GM12891 (cell line): ENCODE measurements at places on chromosomes 7 and 10.

DNA sequence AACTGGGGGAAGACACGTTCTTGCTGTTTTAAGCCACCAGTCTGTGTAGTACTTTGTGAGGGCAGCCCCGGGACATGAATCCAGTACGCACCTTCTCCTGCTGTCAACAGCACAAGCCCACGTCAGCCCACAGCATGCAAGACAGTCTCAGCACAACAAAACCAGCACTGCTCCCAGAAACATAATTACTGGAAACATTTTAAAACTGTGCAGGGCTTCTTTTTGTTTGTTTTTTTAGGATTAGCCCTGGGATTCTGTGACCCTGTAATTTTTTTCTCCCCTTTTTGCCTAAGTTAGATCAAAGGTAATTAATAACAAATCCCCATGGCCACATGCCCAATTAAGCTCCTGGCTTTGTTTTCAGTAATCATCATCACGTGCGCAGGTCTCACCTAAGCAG lies 87.5 kb downstream of the VOPP1 start:
- DNase-seq: no peak

DNA sequence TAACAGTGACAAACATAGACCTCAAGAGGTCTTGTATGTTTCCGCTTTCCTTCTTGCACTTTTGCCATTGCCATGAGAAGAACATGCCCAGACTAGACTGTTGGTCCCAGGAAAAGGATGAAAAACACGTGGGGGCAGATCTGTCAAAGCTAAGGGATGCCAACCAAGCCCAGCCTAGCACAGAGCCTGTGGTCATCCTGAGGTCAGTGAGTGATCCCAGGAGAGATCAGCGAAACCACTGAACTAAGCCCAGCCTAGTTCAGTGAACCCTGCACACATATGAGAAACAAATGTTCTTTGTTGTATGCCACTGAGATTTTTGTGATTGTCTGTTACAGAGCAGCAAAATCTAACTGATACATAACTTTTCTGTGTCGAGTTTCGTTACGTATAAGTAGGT lies 718.8 kb downstream of the MAGI2 start:
- no peak for DNase-seq

DNA sequence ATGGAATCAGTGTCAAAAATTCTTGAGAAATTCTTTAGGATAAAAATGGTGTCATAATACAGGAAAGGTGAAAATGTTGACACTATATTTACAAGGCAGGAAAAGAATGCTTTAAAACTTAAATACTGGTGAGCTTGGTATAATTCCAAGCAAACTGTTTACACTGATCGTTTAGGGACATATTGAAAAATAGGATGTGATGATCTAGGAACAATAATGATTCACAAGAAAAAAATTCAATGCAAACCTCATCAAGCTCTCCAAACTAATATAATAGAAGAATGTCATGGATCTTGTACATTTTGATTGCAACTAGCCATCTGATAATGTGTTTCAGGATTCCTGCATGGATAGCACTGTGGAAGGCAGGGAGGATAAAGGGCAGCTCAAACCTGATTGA lies 98.4 kb downstream of the CHRM2 start:
- no peak for DNase-seq

- DNase-seq: no peak
These were observed 31.8 kb upstream of the BMPER start for GRCh38 chr7:33873518-33873917.

GRCh38 chr10:96073722-96074121 lies 30.3 kb downstream of the CCNJ start:
- DNase-seq: no peak

- DNase-seq: no peak
These were observed 302.7 kb upstream of the MEOX2 start for GRCh38 chr7:15989194-15989593.

DNA sequence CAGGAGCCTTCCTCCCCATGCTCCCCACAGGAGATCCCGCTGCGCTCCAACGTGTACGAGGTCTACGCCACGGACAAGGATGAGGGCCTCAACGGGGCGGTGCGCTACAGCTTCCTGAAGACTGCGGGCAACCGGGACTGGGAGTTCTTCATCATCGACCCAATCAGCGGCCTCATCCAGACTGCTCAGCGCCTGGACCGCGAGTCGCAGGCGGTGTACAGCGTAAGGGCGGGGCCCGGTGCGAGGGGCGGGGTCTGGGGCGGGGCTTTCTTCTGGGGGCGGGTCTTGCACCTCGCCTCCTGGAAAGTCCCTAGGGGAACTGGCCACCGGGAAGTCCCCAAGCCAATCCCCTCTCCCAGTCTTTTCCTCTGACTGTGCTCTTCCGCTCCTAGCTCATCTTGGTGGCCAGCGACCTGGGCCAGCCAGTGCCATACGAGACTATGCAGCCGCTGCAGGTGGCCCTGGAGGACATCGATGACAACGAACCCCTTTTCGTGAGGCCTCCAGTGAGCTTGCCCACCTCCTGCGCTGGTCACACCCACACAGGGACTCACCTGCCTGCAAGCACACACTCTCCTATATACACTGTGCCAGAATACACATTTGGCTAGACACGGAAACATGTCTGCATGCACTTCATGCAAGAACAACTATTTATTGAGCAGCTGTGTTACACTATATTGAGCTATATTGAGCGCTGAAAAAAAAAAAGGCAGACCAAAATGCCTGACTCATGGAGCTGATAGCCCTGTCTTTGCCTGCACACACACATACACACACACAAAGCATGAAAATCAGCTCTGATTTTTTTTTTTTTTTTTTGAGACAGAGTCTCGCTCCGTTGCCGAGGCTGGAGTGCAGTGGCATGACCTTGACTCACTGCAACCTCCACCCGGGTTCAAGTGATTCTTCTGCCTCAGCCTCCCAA lies 32.7 kb upstream of the VSIR start:
- no peak for DNase-seq

- no peak for DNase-seq
These were observed 29.1 kb downstream of the FAS start for GRCh38 chr10:89019569-89020327.
